ENCODE measurements at places on chromosomes 5 and 9. TPM values are rescaled to one million over a fixed set of nuclear protein-coding genes. Genes with fewer than 3 reads are reported as not detected.

GRCh38 chr5:124438026-124438902 is 308.2 kb downstream of the ZNF608 start:
- DNase-seq: no peak

DNA sequence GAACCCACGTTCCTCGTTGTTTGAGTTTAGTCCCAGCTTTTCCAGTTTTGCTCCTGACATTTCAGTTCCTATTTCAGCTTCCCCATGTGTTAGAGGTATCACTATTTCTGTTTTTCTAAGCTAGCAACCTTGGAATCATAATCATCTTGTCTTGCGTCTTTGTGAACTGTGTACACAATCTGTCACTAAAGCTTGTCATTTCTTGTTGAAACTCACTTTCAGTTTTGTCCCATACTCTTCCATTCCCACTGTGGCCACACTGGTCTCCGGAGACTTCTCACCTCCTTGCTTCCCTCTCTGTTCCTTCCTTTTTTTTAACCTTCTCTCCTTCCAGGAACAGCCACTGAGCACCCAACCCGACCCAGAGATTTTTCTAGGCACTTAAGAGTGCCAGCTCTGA is 36.9 kb downstream of the TGFBR1 start:
- DNase-seq: no peak

DNA sequence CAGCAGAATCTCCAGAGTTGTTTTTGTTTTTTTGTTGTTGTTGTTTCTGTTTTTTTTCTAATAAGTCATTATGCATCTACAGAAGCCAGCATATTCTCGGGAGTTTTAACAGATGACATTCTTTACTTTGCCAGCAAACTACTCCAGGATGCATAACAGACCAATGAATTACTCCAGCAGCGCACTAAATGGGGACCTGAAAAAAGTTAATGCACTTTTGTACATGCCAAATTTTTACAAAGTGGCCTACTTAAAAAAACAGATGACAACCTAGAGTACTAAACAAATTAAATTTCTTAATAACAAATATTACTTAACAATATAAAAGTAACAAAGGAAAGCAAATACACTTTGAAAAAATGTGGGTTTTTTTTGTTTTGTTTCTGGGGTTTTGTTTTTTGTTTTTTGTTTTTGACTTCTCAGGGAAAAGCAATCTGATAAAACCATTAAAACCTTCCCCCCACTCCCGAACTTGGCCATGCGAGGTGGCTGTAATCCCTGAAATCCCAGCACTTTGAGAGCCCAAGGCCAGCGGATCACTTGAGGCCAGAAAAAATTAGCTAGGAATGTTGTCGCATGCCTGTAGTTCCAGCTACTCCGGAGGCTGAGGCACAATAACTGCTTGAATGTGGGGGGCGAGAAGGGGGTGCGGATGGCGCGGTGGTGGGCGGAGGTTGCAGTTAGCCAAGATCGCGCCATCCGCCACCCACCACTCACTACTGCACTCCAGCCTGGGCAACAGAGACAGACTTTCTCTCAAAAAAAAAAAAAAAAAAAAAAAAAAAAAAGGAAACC is 352.4 kb downstream of the CETN3 start:
- no peak for DNase-seq

DNA sequence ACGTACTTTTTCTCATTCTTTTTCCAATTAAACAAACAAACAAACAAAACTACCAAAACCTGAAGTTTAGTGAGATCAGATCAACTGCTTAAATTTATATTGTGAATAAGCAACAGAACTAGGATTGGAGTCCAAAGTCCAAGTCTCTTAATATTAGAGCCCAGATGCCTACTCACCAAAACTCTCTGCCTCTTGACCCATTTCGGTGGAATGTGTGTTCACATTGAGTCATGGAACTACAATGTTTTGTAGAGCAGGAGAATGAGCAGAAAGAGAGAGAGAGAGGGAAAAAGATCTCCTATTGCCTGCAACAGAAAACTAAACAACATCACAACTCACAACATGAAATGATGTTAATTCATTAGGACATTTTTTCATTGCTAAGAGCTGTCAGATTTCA is 751.1 kb downstream of the TLR4 start:
- DNase-seq: no peak

Gene NSMF
- total RNA-seq: 57.4 TPM

Gene PRLR
- total RNA-seq: 5.7 TPM

Measured in progenitor cell of endocrine pancreas (in vitro differentiated cells).